AG10803 (cell line): ENCODE measurements at places on chromosomes 11 and 22.
A peak's percentile ranks its signal among the peaks of the same experiment; 100 is the strongest.

DNA sequence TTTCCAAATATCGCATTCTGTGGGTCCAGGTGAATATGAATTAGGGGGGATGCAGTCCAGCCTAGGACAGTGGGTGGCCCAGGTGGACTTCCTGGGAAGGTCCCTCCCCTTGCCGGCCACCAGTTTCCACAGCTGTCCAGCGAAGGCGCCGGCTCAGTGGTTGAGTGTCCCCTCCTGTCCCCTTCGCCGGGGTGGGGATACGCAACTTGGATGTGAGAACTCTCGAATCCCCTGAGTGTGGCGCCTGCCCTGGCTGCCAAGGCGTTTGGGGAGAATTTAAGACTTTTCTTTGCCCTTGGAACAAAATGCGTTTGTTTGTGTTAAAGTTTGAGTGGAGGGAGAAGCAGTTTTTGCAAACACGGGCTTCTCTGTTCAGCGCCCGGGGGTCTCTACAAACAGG lies 123.7 kb downstream of the KCNQ1OT1 start:
- DNase-seq: no peak

- DNase-seq: no peak
Observed at GRCh38 chr22:47019012-47019790, 256.8 kb downstream of the TBC1D22A start.

DNA sequence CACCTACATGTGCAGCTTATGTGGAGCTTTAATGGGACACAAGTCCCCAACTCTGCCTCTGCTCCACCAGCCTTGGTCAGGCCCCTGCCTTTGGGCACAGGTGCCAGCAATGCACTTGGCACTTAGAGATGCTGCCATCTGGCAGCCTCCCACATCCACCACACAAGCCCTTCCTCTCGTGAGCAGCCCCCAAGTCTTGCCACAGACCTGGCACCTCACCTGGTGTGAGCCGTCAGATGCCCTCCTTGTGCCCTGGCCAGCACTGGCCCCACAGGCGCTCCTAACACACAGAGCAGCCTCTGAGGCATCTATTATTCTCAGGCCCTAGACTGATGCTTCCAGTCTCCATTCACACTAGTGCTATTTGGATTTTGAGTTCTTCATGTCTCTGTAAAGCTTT lies 24.5 kb upstream of the SERPIND1 start:
- no peak for DNase-seq

DNA sequence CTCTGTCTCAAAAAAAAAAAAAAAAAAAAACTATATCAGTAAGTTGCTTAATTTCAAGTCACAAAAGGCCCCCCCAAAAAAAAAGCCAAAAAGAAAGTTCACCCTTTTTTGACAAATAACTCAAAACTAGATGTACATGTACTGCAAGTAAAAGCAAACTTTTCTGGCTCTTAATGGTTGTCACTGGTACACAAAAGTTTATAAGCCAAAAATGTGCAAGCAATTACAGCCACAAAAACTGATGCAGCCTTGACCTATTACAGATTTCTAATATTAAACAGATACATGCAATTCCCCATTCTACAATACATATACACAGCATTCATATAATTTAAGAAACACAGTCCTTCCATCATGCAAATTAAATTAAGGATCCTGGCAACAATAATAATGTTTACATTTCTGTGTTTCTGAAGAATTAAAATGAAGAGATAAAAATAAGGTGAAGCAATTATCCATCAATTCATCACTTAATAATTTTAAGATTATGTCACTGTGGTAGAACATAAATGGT lies 18.6 kb downstream of the PICALM start:
- peak; percentile 16 for DNase-seq

GRCh38 chr11:65504674-65505465 lies 6.0 kb downstream of the MALAT1 start:
- peak; percentile 47 for DNase-seq

DNA sequence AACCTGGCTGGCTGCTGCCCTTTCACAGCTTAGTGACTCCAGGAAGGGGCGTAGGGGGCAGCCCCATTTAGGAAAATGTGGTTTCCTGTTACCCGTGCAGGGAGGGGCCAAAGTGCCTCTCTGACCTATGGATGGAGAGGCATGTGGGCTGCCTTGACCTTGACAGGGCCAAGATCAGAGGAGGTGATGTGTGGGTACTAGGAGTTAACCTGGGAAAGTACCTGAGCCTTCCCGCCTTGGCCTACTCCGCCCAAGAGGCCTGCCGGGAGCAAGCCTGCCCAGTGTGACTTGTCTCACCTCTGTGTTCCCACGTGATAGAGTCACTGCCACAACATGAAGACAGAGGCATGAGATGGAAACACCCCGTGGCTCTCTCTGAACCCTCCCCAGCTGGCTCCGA lies 33.4 kb downstream of the GRAMD4 start:
- DNase-seq: no peak

- no peak for DNase-seq
Observed at GRCh38 chr11:92285776-92286175, 61.2 kb downstream of the FAT3 start.

- no peak for DNase-seq
Observed at GRCh38 chr22:19105456-19105855, 16.8 kb downstream of the DGCR2 start.
